Esophagus squamous epithelium (tissue), 5 donors: ENCODE measurements at places on chromosomes 7 and 10.

DNA sequence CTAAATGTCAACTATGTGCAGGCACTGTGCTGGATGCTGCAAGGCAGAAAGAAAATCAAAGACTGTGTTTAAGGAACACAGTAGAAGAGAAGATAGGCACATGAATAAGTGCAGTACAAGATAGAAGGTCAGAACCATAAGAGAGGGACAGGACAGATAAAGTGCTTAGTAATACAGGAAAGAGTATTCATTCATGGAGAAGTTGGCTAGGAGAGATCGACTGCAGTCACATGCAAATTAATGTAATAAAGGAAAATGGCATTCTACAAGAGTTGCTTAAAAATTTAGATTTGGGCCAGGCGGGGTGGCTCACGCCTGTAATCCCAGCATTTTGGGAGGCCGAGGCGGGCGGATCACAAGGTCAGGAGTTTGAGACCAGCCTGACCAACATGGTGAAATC, 24.8 kb downstream of the KIF5B start:
- no peak for DNase-seq

DNA sequence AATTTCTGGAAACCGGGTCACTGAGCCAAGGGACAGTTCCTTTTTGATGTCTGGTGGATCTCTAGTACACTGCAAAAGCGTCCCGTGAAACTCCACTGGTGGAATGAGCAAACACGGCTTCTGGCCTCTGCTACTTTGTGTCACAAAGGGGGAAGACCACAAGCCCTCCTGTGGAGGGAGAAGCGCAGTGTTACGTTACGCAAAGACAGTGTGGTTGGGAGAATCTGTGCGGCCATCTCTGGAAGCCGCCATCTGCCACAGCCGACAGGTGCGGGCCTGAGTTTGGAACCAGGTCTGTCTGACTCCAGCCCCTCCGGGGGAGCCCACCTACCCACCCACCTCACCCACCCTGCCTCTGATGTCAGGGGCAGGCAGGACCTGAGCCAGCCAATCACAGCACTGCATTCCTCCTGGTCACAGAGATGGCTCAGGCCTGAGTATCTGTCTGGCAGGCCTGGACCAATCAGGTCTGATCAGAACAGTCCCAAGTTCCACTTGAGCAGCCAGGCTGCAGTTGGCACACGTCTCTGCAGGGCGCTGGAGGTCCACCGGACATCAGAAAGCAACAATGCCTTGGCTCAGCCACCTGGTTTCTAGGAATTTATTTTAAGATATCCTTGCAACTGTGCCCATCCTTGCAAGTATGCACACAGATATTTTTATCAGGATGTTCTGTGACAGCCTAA, 3.0 kb upstream of the CYP2W1 start:
- no peak for DNase-seq

GRCh38 chr7:31098642-31099360, 46.7 kb downstream of the ADCYAP1R1 start:
- no peak for DNase-seq

GRCh38 chr10:131102676-131103075, 208.8 kb downstream of the TCERG1L start:
- DNase-seq = no peak

GRCh38 chr10:101114646-101115045, 16.5 kb upstream of the TLX1 start:
- DNase-seq = no peak

DNA sequence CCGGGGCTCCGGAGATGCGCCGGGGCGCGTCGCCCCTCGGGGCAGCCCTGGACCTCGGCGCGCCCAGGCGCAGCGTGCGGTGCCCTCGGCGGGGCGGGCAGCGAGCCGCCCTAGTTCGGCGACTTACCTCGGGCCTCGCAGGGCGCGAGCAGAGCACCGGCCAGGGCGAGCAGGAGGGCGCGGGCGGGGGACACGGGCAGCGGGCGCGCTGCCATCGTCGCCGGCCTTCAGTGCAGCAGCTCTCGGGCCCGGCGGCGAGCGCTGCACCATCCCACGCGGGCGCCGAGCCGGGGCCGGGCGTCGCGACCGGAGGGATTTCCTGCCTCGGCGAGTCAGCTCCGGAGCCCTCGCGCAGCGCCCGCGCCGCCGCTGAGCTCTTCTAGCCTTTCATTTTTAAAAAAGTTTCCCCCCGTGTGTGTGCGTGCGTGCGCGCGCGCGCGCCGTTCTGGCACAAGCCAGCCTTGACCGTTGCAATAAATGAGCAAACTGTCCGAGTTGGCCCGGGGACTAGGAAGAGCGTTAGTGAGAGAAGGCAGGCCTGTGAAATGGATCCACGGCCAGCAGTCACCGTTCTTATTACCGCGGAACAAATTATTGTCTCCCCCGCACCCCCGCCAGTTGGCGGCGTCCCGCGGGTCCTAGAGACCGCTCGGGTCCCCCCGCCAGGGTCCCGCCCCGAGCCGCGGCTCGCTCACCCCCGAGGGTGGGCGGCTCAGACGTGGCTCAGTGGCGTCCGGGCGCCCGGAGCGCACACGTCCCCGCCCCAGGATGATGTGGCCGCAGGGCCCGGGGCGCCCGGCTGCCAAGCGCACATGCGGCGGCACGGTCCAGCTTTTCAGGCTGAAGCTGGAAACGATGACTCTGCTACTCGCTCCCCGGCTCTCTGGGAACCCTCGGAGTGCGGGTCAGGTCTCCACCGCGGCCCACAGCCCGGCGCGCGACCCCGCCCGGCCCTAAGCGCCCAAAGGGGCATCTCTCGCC, at the start of gene ADAM12:
Gene ADAM12, minus strand, starts transcription at position 547 of the 981 bp plus-strand sequence. Its CDS starts 332 bp downstream, at position 215.
- DNase-seq = no peak

GRCh38 chr10:9910446-9910845, 1107.2 kb upstream of the CELF2 start:
- no peak for DNase-seq

GRCh38 chr7:22730921-22731654, 4.1 kb downstream of the IL6 start:
- DNase-seq = no peak

DNA sequence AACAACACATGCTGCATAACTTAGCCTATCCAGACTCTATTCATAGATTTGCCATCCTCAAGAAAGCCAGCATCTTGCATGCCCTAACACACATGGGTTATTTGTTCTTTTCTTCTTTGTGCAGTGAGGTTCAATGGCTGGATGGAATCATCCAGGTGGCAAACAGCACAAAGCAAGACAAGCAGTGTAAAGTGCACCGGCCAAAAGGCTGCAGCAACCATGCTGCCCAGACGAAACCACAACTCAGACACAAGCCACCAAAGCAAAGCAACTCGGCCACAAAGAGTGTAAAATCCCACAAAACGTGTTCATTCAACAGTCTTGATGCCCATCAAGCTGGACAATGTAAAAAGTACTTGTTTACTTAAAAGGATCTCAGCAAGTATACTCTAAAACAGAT, 76.9 kb downstream of the PIP4K2A start:
- DNase-seq = no peak

GRCh38 chr7:132453826-132454225, 122.4 kb downstream of the PLXNA4 start:
- no peak for DNase-seq

DNA sequence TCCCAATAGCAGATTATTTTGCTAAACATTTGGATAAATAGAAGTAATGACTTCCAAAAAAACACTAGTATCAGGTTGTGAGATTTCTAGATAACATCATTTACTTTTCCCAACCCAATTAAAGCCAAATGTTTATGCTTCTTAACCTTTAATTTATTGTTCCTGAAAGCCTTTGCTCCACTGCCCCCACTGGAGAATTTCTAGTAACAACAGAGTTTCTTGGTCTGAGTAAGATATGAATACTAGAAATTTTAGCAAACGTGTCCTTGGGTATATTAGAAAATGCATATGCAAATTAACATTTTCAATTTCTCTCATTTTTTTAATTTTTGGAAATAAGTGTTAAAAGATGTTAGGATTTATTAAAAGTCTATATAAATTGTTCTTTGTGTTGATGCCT, 958.0 kb upstream of the PHF14 start:
- DNase-seq = no peak

- DNase-seq = no peak
These were observed 90.3 kb upstream of the ADAM12 start for GRCh38 chr10:126478546-126478945.

- DNase-seq = no peak
These were observed 141.5 kb upstream of the VWC2 start for GRCh38 chr7:49631960-49632359.

DNA sequence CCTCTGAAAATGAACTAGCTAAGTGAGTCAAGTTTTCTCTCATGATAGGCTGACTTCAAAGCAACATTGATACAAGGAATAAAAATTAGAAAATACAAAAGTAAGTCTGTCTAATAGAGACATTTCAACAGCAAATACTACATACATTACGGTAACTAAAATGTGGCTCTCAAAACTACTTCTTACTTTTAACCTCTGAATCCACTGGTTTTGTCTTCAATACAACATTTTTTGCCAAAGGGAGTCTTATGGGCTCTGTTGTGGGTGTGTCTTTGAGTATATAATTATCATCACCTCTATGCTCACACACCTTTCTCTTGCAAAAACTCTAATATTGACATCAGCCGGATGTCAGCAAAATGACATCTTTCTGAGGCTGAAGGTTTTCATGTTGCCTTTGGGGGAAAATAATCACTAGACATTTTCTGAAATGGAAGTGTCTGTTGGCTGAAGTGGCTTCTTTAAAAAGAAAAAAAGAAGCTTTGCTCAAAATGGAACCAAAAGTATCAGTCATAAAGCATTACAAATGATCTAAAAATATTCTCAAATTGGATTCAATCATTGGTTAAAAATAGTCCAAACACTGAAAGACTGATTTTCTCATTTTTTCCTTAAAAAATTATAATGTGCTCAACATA, 41.8 kb upstream of the FAM133B start:
- no peak for DNase-seq

DNA sequence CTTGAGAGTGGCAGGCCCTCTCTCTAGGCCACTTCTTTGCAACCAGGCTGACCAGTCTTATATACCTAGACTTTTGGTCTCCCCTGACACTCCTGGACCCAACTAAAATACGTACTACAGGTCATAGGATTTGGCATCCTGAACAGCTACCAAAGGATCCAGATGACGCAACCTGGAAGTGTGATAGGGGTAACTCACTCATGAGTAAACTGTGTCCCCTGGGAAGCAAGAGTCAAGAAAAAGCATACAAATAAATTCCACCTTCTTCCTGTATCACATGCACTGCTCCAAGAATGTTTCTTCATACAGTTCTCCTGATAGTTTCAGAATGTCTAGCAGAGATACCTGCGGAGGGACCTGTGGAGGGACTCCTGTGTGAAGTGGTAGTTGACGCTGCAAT, 172.3 kb downstream of the MDFIC start:
- no peak for DNase-seq

GRCh38 chr7:128404143-128404681, 5.6 kb downstream of the IMPDH1 start:
- no peak for DNase-seq

- no peak for DNase-seq
These were observed 538.7 kb downstream of the REEP3 start for GRCh38 chr10:64059884-64060283.

- no peak for DNase-seq
These were observed 20.2 kb downstream of the ATOH7 start for GRCh38 chr10:68211669-68212068.

DNA sequence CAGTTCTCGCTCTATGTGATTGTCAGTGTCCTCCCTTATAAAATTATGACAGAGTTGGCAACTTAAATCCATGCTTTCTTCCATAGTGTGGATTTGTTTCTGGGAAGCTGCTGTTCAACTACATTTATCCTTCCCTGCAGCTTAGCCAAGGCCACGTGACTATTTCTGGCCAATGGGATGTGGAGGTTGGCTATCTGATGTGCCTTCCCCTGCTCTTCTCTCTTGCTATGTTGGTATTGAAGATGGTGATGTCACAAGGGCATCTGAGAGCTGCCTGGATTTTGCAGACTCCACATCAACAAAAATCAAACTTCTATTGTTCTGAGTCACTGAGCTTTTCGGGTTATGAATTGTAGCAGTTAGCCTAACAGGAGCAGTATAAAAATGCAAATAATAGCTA, 164.9 kb upstream of the RHOBTB1 start:
- DNase-seq = no peak

GRCh38 chr10:78960316-78960800, 108.4 kb upstream of the ZMIZ1 start:
- DNase-seq = no peak

DNA sequence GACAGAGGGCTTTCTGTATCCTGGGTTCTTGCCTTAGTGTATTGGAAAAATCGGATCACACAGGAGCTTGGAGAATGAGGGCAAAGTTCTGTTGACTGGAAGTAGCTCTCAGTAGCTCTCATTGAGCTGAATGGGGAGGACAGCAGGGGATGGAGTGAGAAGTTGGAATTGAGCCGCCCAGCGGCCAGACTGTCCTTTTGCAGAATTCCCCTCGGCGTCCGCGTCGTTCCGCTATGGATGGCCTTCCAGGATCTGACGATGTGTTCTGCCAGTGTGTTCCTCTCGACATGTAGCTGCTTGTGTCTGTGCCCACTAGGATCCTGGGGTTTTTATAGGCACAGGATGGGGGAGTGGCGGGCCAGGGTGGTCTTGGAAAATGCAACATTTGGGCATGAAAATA, 351.8 kb upstream of the SEMA3A start:
- no peak for DNase-seq

- no peak for DNase-seq
These were observed 142.3 kb upstream of the EFCAB10 start for GRCh38 chr7:105723572-105723971.

DNA sequence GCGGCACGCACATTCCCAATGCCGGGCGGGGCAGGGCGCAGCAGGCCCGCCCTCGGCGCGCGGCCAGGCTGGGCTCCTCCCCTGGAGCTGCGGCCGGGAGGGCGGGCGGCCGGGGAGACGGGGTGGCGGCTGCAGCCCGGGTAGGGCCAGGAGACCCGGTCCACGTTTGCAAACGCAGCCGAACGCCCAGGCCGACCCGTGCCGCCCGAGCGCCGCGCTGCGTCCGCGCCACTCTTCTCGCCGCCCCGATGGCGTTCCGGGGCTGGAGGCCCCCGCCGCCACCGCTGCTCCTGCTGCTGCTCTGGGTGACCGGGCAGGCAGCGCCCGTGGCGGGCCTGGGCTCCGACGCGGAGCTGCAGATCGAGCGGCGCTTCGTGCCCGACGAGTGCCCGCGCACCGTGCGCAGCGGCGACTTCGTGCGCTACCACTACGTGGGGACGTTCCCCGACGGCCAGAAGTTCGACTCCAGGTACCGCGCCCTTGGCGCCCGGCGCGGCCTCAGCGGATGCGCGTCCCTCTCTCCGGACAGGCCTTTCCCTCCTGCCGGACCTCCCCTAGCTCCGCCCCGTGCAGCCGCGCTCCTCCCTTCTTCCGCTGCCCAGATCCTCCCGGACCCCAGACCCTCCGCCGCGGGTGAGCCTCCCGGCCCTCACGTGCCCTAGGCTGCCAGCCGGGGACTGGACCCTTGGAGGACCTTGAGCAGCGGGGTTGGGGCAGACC, at the start of gene FKBP9:
Gene FKBP9, plus strand, starts transcription at position 115 of the 720 bp plus-strand sequence. Its CDS starts 134 bp downstream, at position 249.
- no peak for DNase-seq
